Liver (tissue), 10 donors: ENCODE measurements at places on chromosomes 1 and 21. TPM values are rescaled to one million over a fixed set of nuclear protein-coding genes. Genes with fewer than 3 reads are reported as not detected.

DNA sequence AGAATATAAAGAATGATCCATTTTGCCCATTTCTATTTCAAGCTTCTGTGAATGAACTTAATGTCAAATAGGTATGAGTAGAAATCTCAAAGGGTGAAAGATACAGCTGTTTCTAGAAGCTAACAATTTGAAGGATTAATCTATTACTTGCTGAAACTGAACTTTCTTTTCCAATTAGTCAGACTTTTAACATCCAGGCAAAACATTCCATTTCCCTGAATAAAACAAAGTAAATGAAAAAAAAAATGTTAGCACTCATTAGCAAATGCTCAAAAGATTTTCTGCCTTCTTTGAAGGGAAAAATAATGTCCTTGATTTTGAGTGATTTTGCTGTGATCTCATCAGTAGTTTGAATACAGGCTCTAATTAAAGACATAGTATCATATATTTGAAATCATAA lies 447.6 kb upstream of the PRMT6 start:
- no peaks in the 10 kb centered on the region for H3K36me3 ChIP-seq
- no peaks in the 10 kb centered on the region for H3K4me1 ChIP-seq
- H3K27ac ChIP-seq, result no peak overlapping the region

GRCh38 chr1:61143821-61144424 lies 61.6 kb downstream of the NFIA start:
- H3K4me1 ChIP-seq, result peaks cover 47% of the 10 kb centered on the region
- no peak overlapping the region for H3K4me3 ChIP-seq
- H3K27me3 ChIP-seq, result no peaks in the 10 kb centered on the region

- H3K27ac ChIP-seq, result no peak overlapping the region
- no peak overlapping the region for H3K4me3 ChIP-seq
- no peak for DNase-seq
- H3K4me1 ChIP-seq, result peaks cover 6% of the 10 kb centered on the region
- H3K36me3 ChIP-seq, result no peaks in the 10 kb centered on the region
Observed at GRCh38 chr1:210347112-210347511, 18.4 kb downstream of the HHAT start.

DNA sequence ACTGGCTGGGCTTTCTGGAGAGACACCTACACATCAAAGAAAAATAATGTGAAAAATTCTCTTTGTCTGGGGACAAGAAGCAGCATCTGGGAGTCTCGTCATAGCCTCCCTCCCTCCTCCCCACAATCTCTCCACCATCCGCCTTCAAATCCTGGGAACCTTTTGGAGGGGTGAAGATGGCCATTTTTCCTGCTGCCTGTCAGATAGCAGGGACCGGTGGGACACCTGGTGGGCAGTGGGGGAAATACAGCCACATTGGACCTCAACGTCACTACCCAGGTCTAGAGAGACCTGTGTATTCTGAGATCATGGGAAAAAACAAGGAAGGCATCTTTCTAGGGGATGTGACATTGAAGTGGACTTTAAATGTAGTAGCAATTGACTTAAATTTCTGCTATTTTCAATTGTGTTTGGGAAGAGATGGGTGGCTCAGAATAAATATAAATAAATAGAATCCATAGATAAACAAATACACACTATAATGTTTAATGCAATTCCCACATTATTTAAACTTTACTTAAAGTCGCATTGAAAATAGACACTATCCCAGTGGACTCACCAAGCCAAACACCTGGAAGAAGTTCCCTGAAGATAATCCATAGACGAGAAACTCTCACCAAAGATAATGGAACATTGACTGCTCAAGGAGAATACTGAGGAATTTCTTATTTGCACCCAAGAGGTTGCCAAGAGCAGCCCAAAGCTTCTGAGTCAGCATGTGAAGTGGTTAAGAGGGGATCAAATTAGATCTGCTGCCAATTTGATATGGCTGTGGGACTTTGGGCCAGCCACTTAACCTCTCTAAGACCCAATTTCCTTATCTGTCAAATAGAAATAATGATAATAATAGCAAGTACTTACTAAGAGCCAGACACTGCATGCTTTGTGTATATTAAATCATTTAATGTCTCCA lies 147.6 kb upstream of the CAMK1G start:
- no peaks in the 10 kb centered on the region for H3K36me3 ChIP-seq
- H3K4me3 ChIP-seq, result no peak overlapping the region
- H3K27ac ChIP-seq, result no peak overlapping the region
- H3K27me3 ChIP-seq, result peaks cover 2% of the 10 kb centered on the region
- peak; percentile 69 for DNase-seq

Gene OR2T11
- not detected for total RNA-seq

Gene IQCC
- 2.3 TPM for total RNA-seq

Gene SLC45A1
- 0.08 TPM for total RNA-seq

Gene PTCH2
- total RNA-seq, result 0.17 TPM

Gene KRTAP19-7
- total RNA-seq, result not detected
